Mesothelial cell of epicardium (in vitro differentiated cells): ENCODE measurements at places on chromosomes 1 and 21. TPM values are rescaled to one million over a fixed set of nuclear protein-coding genes. Genes with fewer than 3 reads are reported as not detected.

DNA sequence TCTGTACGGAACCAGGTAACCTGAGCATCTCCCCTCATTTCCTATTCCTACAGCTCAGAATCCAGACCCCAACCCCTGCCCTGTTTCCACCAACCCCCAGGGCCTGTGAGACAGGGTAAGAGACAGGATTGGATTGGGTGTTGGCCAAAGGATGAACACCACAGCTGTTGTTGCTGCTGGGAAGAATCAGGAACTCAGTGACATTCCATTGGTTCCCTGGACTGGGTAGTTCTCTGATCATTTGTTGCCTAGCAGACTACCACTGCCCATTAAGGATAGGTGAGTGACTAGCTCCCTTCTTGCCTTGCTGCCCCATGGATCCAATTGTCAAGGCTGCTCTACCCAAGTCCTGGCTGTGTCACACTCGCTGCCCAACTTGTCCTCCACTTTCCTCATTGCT lies 10.0 kb downstream of the NCSTN start:
- H3K4me1 ChIP-seq = no peaks in the 10 kb centered on the region
- peaks cover 44% of the 10 kb centered on the region for H3K36me3 ChIP-seq
- no peak overlapping the region for H3K4me3 ChIP-seq
- H3K27ac ChIP-seq = no peak overlapping the region
- no peak for DNase-seq

- no peak for DNase-seq
- peaks cover 38% of the 10 kb centered on the region for H3K4me1 ChIP-seq
- no peak overlapping the region for H3K4me3 ChIP-seq
- H3K27ac ChIP-seq = peak overlapping the region; percentile 70
- H3K36me3 ChIP-seq = peaks cover 2% of the 10 kb centered on the region
- H3K27me3 ChIP-seq = no peaks in the 10 kb centered on the region
These were observed 19.7 kb upstream of the TIAM1 start for GRCh38 chr21:31363720-31364119.

DNA sequence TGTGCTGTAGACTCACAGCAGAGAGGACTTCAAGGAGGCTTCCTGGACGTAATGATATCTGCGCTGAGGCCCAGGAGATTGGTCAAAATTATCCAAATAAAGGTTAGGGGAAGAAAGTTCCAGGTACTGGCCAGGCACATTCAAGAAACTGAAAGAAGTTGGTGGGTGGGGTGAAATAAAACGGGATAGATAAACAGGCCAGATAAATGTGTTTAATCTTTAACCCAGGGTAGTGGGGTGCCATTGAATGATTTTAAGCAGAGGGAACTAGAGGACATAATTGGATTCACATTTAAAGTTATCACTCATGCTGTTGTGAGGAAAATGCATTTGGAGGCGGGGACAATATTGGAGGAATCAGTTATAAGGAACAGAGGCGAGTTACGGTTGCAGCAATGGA lies 134.7 kb downstream of the NR5A2 start:
- peaks cover 3% of the 10 kb centered on the region for H3K4me1 ChIP-seq
- no peaks in the 10 kb centered on the region for H3K36me3 ChIP-seq
- no peak overlapping the region for H3K4me3 ChIP-seq
- no peak overlapping the region for H3K27ac ChIP-seq

DNA sequence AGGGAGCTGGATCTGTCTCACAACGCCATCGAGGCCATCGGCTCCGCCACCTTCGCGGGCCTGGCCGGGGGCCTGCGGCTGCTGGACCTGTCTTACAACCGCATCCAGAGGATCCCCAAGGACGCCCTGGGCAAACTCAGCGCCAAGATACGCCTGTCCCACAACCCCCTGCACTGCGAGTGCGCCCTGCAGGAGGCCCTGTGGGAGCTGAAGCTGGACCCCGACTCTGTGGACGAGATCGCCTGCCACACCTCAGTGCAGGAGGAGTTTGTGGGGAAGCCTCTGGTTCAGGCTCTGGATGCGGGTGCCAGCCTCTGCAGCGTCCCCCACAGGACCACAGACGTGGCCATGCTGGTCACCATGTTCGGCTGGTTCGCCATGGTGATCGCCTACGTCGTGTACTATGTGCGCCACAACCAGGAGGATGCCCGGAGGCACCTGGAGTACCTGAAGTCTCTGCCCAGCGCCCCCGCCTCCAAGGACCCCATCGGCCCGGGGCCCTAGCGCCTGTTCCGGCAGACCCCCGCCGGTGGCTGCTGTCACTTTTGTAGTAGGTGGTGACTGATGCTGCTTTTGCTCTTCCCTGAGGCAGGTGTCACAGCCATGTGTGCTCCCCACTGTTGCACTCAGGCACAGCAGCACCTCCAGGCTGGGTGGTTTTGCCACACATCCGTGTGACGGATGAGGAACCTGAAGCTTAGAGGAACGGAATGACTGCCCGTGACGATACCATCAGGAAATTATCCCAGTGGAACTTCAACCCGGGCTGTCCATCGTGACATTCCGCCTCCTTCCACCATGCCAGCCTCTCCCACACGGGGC lies 1.8 kb downstream of the LRRC3 start:
- no peaks in the 10 kb centered on the region for H3K4me1 ChIP-seq
- peaks cover 2% of the 10 kb centered on the region for H3K36me3 ChIP-seq
- DNase-seq = no peak
- H3K27ac ChIP-seq = no peak overlapping the region
- peak overlapping the region; percentile 77 for H3K4me3 ChIP-seq
- H3K27me3 ChIP-seq = peaks cover 2% of the 10 kb centered on the region

Gene SPATA45
- 0.65 to 0.78 TPM in 2 of 3 replicates, not detected in the other for total RNA-seq

Gene C8A
- total RNA-seq = not detected in 3 replicates

- no peak overlapping the region for H3K4me3 ChIP-seq
- no peak overlapping the region for H3K27ac ChIP-seq
- H3K4me1 ChIP-seq = peaks cover 13% of the 10 kb centered on the region
- H3K36me3 ChIP-seq = peaks cover 1% of the 10 kb centered on the region
- DNase-seq = no peak
These were observed 166.4 kb upstream of the IRF2BP2 start for GRCh38 chr1:234776256-234776875.

DNA sequence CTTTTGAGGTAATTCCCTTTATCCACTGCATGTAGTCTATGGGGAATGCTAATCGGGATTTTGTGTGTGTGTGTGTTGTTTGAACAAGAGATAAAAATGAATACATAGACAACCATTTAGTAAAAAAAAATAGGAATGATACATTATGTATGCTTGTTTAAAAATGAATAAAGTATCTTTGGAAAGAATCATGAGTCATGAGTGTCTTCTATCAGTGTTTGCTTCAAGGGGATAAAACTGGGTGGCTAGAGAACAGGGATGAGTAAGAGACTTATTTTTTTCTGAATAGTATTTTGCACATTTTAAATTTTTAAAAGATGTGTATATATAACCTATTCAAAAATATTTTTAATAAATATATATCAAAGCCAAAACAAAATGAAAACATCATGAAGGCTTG lies 839.4 kb upstream of the ADGRL4 start:
- H3K27ac ChIP-seq = no peak overlapping the region
- no peak for DNase-seq
- no peak overlapping the region for H3K4me3 ChIP-seq
- no peaks in the 10 kb centered on the region for H3K36me3 ChIP-seq

Gene FTCD
- 8.8 to 12.5 TPM (median 9.6 TPM) in 3 replicates for total RNA-seq

DNA sequence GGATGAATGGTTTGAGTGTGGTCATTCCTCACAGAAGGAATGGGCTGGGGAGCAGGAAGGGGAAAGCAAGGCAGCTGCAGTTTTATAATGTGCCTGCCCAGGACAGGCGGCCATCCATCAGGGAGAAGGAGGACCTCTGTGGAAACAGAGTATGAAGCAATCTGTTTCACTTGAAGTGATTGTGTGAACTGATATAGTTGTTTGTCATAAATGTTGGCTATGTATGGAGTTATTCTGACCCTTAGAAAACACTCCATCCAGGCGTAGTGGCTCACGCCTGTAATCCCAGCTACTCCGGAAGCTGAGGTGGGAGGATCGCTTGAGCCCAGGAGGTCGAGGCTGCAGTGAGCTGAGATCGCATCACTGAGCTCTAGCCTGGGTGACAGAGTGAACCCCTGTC lies 46.5 kb downstream of the NENF start:
- H3K4me1 ChIP-seq = peaks cover 3% of the 10 kb centered on the region
- H3K36me3 ChIP-seq = no peaks in the 10 kb centered on the region
- H3K27ac ChIP-seq = no peak overlapping the region
- no peak overlapping the region for H3K4me3 ChIP-seq
